Hindlimb muscle (tissue), 1 donor: ENCODE measurements at places on chromosomes 3 and 15. TPM values are rescaled to one million over a fixed set of nuclear protein-coding genes. Genes with fewer than 3 reads are reported as not detected.
A peak's percentile ranks its signal among the peaks of the same experiment; 100 is the strongest.

CPNE9 gene
- not detected for polyA plus RNA-seq

DNA sequence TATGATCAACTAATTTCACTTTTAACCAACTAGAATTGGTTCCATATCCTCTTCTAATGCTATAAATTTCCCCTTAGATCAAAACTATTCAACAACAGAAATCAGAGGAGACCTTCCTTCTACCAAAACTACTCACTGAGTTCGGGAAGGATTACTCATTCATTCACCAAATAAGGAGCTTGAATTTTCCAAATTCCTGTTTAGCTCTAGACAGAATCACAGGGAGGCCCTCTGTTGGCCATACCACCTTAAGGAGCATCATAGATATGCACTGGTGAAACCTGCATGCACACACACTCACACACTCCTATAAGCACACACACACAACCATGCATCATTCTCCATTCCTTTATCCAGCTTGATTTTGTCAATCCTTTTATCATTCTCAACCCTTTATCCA is 49.0 kb downstream of the SUCLG2 start:
- DNase-seq = no peak

COL6A5 gene
- polyA plus RNA-seq = not detected

GRCh38 chr15:75362642-75363249 is 5.7 kb downstream of the MAN2C1 start:
- no peak for DNase-seq

PLA1A gene
- 0.27 TPM for polyA plus RNA-seq

DNA sequence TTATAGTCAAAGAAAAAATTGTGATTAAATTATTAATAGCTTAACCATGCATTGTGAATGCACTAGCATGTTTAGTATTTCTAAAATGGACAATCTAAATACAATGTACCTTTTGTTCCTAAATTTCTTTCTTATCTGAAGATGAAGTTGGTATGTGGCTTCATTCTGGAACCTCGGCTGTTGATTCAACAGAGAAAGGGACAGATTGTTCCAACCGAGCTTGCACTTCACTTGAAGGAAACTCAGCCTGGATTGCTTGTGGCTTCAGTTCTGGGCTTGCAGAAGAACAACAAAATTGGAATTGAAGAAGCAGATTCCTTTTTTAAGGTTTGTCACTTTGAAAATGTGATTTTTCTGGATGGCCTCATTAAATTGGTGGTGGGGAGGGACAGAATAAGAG is 32.6 kb downstream of the HPS3 start:
- no peak for DNase-seq

GRCh38 chr3:73452729-73453128 is 172.0 kb downstream of the PDZRN3 start:
- DNase-seq = no peak

DNA sequence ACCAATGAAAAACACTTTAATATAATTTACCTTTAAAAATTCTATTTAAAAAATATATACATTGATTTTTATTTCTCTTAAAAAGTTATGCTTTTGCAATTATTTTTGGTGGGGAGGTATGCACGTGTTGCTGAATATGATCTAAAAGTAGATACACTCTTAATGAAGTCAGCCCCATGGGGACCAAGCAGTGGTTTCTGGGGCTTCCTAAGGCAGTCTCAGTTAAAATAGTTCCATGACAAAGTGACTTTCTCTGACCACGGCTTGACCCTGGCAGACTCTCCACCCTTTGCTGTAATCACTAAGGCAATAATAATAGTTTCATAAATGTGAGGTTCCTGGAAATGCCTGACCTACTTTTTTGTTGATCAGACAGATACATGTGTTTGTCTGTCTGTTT is 50.4 kb downstream of the CCR4 start:
- DNase-seq = peak; percentile 26

TM6SF1 gene
- 57.6 TPM for polyA plus RNA-seq

- DNase-seq = peak; percentile 60
Observed at GRCh38 chr3:106206146-106206545, 337.3 kb upstream of the CBLB start.

GRCh38 chr15:71055461-71055860 is 59.8 kb upstream of the THSD4 start:
- no peak for DNase-seq

ZNF774 gene
- polyA plus RNA-seq = 3.6 TPM

PROS1 gene
- 28.1 TPM for polyA plus RNA-seq

MAGI1 gene
- 14.9 TPM for polyA plus RNA-seq

MYD88 gene
- polyA plus RNA-seq = 18.2 TPM

ATG3 gene
- 30.9 TPM for polyA plus RNA-seq

DNA sequence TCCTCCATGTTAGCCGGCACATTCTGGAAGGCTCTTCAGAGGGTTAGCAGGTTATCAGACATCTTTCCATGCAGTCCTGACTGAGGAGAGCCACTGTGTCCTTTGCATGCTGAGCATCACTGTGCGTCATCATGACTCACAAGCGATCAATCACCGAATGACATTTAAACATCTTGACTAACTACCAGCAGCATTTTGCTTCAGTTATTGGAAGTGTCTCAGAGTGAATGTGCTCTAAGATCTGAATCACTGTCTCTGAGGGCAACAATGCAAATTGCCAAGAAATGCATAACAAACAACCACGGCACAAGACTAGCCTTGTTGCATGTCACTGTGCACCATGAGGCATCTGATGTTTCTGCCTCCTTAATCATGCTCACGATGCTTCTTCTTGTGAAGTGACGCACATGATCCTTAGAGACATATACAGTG is 18.3 kb upstream of the ATP8B4 start:
- no peak for DNase-seq

- no peak for DNase-seq
Observed at GRCh38 chr3:13785351-13785750, 94.5 kb downstream of the WNT7A start.

DNA sequence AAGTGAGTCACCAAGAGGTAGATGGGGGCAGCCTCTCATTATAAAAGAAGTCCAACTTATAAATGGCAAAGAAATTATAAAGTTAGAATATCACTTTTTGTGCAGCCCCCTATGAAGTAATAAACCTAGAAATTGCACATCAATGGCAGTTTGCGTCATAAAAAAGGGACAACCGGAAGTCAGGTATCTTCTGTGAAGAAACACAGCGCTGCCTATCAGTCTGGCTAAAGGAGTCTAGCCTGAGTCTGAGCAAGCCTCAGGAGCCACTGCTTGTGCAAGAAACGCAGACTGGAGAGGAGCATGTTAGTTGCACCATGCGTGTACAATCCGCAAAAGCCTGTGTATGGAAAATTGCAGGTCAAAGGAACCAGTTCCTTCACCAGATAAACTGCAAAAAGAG is 178.4 kb downstream of the ARRDC4 start:
- DNase-seq = no peak

CFAP91 gene
- polyA plus RNA-seq = 1.1 TPM

DNA sequence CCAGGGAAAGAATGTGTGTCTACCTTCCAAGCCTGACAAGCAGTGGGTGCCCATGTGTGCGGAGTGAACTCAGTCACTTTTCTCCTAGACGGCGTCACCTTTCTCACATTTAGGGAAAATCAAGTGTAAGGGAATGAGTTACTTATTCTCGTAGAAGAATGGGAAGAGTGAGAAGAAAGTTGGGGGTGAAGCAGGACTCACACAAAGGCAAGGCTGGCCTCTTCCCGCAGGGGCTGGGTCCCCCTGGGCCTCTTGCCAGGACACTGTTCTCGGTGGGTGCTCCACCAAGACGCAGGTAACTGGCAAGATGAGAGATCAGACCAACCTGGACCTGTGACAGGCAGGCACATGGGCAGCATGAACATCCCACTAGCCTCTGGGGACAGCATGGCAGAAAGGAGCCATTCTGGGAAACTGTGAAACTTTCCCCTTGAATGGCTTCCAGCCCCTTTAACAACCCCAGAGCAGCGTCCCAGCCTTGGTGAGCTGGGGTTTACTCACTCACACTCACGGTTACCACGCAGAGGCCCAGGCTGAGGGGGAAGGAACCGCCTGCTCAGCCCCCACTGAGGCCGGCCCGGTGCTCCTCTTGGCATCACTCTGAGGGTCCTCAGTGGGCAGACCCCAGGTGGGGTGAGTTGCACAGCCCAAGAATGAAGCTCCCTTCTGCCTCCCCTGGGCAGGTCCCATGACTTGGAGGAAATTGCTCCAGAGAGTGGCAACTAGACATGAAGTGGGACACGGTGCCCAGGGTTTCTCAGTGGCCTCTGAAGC is 15.0 kb upstream of the SRP14 start:
- DNase-seq = no peak
